ENCODE measurements at places on chromosomes 6 and 20.

GRCh38 chr20:38084425-38084951, 50.9 kb downstream of the RPRD1B start:
- DNase-seq = no peak

DNA sequence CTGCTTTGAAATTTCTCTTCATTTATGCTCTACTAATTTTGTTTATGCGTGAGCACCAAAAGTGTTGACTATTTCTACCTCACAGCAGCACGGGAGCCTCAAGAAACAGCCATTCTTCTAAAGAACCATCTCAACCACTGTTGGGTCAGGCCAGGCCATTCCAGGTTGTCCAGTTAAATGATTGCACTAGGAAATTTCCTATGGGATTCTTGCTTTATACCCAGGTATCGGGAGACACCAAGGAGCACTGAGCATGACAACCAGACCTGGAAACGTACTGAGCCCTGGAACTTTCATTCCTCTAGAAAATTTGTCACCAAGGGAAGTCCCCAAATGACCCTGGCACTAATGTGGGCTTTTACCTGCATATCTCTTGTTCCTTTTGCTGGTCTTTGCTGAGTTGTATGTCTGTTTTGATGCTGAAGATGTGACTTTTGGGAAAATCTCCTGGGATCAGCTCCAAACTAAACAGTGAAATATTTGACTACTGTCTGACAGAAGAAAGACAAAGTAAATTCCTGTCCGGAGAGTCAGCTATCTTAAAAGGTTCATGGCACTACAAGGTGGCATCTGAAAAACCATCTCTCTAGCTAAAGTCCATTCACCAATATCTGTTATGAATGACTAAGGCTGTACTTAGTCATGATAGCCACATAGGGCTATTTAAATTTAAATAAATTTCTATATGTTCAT, 70.5 kb downstream of the SNAP25 start:
- no peak for DNase-seq

- DNase-seq = no peak
Measured at GRCh38 chr6:8944548-8944947, 509.2 kb upstream of the SLC35B3 start.

DNA sequence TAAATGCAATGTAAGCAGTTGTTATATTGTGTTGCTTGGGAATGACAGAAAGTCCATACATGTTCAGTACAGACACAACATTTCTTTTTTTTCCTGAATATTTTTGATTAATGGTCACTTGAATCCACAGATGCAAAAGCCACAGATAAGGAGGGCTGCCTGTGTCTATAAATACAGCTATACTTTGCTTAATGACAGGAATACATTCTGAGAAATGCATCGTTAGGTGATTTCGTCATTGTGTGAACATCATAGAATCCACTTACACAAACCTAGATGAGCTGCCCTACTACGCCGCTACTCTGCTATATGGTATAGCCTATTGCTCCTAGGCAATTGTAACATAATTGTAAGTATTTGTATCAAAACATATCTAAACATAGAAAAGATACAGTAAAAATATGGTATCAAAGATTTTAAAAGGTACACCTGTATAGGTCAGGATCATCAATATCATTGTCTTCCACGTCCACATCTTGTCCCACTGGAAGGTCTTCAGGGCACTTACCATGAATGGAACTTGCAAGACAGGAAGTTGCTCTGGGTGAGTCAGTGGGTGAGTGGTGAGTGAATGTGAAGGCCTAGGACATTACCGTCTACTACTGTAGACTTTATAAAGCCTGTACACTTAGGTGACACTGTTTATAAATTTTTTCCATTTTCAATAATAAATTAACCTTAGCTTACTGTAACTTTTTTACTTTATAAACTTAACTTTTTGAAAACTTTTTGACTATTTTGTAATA, 27.9 kb upstream of the POPDC3 start:
- DNase-seq = no peak

- DNase-seq = no peak
Measured at GRCh38 chr20:32479012-32479411, 106.1 kb downstream of the NOL4L start.

DNA sequence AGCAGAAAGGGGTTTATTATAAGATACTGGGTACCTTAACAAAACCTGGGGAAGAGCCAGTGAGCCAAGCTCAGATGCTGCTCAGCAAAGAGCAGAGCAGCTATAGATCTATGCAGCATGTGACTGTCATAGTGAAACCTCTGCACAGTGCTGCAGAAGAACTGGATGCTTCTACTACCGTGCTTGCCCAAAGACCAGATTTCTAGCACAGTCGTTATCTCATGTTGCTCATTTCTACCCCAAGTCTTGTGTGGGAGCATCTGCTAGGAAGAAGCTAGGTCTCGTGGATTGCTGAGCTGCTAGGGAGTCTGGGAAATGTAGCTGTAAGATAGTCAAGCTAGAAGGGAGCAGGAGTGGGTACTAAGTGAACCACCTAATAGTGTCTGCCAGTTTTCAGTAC, 31.7 kb upstream of the GNRH2 start:
- no peak for DNase-seq

DNA sequence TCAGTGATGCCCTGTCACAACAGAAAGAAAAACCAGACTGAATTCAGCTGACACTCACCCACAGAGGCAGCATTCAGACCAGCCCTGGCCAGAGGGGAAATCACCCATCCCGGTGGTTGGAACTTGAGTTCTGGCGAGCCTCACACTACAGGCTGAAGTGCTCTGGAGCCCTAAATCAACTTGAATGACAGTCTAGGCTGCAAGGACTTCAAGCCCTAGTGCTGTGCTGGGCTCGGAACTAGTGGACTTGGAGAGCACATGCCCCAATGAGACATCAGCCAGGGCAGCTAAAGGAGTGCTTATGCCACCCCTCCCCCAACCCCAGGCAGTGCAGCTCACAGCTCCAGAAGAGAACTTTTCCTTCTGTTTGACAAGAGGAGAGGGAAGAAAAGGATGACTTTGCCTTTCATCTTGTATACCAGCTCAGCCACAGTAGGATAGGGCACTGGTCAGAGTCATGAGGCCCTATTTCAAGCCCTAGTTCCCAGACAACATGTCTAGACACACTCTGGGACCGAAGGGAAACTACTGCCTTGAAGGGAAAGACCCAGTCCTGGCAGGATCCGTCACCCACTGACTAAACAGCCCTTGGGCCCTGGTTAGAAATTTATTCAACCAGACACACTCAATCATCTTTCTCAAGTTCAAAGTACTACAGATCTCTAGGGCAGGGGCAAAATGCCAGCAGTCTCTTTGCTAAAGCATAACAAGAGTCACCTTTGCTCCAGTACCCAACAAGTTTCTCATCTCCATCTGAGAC, 43.2 kb upstream of the PNRC1 start:
- no peak for DNase-seq

DNA sequence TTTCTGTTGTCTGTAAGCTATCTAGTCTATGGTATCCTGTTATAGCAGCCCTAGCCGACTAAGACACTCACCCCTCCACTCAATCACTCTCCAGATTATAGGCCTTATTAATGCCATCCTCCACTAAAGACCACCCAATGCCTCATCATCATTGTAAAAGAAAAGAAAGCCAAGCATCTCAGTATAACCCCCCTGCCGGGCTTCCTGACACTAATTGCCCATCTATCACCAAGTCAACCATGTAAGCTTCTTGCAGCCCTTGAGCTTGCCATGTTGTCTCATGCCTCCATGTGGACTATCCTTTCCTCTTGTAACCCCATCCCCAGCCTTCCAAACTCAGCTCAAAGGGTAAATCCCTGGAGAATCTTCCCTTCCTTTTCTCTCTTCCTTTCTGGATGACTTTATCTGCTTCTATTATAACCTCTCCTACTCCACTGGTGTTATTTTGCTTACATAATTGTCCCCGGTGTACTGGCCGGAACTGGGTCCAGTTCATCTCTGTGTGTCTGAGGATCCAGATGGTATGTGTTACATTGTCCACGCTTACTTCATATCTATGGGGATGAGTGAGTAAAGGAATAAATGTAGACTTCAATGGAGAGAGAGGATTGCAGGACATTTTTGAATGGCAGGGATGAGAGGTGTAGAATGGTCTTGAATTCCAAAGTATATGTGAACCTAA, 202.9 kb upstream of the SOX4 start:
- no peak for DNase-seq

- peak; percentile 36 for DNase-seq
Measured at GRCh38 chr6:24859608-24860200, 61.0 kb upstream of the ARMH2 start.

DNA sequence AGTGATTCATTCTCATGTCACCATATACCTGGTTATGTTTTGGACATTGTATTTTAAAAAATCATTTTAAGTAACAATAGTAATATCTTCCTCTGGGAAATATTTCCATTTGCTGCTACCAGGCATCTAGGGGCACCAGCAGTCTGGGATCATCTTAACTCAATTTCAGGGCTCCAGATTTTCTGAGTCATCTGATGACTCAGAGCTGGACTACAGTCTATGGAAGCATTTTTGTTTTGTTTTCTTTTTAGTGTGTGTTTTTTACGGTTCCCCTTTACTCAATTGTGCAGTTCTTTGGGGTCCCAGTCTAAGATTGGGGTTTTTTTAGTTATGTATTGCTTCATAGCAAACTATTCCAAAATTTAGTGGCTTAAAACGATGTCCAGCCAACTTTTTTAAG, 5.7 kb upstream of the FKBP5 start:
- no peak for DNase-seq

- DNase-seq = no peak
Measured at GRCh38 chr6:34386316-34387137, 5.9 kb downstream of the NUDT3 start.

- no peak for DNase-seq
Measured at GRCh38 chr6:149078211-149078782, 239.2 kb upstream of the TAB2 start.

- DNase-seq = peak; percentile 19
Measured at GRCh38 chr6:6804843-6805615, 216.5 kb downstream of the LY86 start.

GRCh38 chr20:45959956-45960630, 11.9 kb downstream of the ZNF335 start:
- no peak for DNase-seq

- DNase-seq = no peak
Measured at GRCh38 chr6:71299541-71300470, 11.2 kb downstream of the OGFRL1 start.

- no peak for DNase-seq
Measured at GRCh38 chr6:160396292-160396691, 48.1 kb downstream of the SLC22A3 start.

DNA sequence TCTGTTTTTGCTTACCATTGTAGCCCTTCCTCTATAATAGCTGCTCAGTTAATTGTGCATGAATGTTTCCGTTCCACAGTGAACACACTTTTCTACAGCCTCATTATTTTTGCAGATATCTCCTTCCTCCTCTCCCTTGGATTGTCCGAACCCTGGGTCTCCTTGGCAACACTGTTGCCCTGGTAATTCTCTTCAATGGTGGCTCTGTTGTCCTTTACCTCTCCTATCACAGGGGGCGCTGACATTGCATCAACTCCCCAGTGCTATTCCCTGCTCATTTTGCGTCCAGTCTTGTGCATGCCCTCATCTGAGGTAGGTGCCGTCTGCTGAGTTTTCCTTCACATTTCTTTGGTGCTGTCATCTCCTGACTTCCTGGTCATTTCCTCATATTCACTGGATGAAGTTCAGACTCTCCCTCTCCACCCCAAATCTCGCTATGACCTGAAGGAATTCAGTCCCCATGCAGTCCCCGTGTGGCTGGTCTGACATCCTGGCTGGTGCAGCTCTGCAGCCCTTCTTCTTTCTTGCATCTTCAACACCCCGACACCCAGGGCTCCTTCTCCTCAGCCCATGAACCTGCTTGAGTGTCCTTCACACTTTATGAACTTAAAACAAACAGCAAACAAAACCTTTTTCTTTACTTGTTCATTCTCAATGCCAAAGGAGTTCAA, 21.1 kb downstream of the PHACTR2 start:
- no peak for DNase-seq

DNA sequence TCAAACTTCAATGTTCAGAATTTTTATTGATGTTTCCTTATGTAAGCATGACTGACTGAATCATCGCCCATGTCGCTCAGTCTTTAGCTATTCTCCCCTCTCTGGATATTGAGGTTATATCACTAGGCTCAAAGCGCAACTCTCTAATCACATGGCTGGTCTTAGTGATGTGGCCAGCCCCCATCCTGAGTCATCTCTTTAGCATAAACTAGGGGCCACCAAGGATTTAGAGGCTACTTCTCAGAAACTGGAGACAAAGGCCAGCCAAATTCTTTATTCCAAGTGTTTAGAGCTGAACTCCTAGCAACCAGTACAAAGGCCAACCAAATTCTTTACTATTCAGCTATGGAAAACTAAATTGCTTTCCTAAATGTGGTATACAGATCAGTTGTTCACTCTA, 61.4 kb downstream of the FAM135A start:
- DNase-seq = no peak

DNA sequence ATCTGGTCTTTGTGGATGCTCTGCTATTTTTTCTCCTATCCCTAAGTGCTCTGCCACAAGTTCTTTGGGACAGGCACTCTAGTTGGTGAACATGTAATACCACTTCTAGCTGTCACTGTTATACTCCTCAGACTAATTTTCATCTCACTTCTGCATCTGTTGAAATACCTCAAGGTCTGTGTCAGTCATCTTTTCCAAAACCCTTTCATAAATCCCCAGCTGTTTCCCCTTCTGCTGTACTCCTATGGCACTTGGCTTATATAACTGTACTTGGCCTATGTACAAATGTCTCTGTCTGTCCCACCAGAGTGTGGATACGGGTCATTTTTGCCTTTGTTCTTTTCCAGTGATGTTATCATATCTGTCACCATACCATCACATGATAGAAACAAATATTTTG, 124.2 kb downstream of the FHL5 start:
- DNase-seq = peak; percentile 88

DNA sequence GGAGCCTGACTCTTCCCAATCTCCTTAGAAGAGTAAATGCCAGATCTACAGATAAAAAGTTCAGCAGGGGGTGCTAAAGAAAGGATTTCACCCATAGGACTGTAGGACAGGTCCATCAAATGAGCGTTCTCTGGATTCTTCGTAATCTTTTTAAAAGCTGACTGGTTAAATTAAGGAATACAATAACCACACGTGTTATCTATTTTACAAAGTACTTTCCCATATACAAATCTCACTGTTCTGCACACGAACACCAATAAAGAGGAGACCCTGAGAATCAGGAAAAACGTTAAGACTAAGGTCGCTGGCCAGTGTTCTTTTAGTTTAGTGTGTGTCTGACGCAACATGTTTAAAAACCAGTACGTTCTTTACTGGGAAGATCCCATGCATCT, 542 bp downstream of the TUBE1 start:
- DNase-seq = peak; percentile 81

DNA sequence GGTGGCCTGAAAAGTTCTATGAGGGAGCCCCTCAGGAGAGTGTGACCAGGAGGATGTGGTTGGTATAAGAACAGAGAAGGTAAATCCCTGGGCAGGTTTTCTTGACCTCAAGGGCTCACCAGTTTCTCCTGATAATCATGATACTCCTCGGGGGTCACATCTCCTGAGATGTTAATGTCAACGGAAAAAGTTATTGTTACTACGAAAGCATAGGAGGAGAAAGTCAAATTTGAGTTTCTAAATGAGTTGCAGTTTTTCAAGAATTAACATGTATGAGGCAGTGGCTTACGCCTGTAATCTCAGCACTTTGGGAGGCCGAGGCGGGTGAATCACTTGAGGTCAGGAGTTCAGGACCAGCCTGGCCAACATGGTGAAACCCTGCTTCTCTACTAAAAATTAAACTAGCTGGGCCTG, 23.4 kb downstream of the MGME1 start:
- no peak for DNase-seq

Measured in NCI-H2171 treated with DMSO at 0.1 percent for 48 hours (cell line).